Stimulated activated CD4-positive, alpha-beta T cell treated with anti-CD3 and anti-CD28 coated beads, Interleukin-1b, Interleukin-23, amount 100 ng/mL, for 48 hours (primary cell): ENCODE measurements at places on chromosomes 3 and 15.

DNA sequence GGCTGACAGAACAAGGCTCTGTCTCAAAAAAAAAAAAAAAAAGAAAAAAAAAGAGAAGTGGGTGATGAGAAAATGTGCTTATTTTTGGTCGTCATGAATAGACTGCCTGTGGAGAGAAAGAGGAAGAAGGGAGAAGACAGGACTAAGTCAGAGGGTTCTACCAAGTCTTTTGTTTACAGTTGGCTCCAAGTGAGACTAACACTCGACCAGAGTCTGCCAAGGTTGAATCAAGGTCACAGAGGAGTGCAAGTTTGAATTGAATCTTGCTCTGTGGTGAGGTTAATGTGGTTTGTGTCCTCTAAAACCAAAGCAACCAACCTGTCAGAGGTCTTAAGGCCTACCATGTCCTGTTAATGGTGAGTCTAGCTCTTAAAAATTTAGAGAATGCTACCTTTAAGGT lies 334.1 kb upstream of the GRM7 start:
- DNase-seq = no peak

DNA sequence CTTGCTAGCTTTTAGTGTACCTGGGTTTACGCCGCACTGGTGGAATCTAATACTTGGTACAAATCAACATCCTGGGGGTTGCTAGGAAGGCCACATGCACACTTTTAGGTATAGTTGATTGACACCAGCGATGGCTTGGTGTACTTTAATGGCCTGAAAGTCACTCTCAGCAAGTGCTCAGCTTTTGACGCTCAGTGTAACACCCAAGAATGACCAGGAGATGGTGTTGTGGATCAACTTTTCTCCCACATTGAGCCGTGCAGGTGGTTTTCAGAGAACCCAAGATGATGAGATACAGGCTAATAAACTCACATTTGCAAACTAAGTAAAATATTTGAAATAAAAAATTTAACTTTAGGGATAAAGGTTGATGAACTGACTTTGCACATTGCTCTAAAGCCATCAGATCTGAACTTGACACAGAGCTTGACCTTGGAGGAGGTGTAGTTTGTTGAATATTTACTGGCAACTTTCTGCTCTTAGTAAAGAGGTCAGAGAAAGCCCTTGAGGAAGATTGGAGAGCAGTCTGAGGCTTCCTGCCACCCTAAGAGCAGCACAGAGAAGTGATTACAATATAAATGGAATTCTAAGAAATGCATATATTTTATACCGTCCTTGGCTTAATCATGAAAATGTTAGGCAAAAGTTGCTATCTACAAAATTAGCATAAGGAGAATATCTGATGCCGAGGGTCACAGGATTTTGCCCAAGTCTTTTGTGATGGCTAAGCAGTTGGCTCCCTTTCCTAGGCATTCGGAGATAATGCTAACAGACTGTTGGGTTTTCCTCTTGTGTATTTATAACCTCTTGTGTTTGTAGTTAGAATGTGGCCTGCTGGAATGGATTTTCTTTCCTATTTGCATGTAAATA lies 143.4 kb upstream of the RASGRP1 start:
- peak; percentile 32 for DNase-seq

- DNase-seq = no peak
These were observed 20.7 kb upstream of the SSR3 start for GRCh38 chr3:156575641-156576040.

GRCh38 chr3:98563661-98564281 lies 29.6 kb downstream of the CPOX start:
- DNase-seq = no peak

GRCh38 chr3:65526656-65527055 lies 512.1 kb downstream of the MAGI1 start:
- no peak for DNase-seq

DNA sequence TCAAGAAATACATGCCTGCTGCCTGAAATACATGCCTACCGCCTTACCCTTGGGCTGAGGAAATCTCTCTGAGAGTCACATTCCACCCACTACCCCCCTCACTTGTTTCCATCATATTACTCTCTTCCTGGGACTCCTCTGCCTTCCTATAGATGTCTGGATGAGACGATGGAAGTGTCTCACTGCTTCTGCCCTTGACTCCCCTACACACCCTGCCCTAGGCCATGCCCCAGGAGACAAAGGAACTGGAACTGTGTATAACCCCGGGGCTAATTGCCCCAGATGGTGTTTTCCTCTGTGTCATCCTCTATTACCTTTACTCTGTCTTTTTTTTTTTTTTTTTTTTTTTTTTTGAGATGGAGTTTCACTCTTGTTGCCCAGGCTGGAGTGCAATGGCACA lies 102.0 kb downstream of the GTPBP8 start:
- no peak for DNase-seq

DNA sequence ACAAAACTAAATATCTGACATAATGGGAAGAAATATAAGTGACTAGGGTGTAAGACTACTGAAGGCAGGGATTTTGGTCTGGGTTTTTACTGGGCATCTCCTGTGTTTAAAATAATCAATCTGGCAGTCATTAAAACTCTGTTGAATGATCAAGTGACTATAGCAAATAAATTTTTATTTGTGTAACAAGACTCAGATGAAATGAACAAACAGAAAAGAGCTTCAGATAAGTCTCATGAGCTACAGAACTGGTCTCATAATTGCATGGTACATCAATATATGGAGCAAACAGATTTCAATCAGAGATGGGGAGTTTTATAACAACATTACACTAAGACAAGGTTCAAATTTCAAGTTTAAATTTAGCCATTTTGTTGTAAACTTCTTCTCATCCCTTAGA lies 372.5 kb downstream of the PLCL2 start:
- no peak for DNase-seq

DNA sequence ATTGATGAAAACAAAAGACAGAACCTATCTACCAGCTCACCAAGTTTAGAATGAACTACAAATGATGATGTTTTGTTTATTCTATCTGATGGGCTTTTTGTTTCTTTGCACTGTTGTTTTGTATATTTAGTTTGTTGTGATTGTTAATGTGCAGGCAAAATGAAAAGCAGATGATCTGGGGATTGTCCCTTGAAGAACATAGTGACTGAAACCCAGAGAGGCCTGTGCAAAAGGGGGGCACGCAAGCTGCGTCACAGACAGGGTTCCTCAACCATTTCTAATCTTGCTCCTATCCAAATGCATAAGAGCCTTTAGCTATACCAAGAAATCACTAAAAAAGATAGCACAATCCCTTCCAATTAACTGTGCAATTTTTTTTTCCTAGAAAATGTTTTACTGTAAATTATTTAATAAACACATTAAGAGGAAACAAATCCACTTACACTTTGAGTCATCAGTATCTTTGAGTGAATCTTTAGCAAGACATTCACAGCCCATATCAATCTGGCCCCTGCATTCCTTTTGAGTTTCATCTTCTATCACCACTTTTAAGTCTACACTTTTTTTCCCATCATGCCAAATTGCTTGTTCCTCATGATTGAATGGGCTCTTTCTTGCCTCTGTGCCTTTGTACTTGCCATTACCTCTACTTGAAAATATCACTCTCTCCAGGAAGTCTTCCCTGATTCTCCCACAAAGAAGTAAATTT lies 220.3 kb downstream of the ATP8B4 start:
- no peak for DNase-seq

DNA sequence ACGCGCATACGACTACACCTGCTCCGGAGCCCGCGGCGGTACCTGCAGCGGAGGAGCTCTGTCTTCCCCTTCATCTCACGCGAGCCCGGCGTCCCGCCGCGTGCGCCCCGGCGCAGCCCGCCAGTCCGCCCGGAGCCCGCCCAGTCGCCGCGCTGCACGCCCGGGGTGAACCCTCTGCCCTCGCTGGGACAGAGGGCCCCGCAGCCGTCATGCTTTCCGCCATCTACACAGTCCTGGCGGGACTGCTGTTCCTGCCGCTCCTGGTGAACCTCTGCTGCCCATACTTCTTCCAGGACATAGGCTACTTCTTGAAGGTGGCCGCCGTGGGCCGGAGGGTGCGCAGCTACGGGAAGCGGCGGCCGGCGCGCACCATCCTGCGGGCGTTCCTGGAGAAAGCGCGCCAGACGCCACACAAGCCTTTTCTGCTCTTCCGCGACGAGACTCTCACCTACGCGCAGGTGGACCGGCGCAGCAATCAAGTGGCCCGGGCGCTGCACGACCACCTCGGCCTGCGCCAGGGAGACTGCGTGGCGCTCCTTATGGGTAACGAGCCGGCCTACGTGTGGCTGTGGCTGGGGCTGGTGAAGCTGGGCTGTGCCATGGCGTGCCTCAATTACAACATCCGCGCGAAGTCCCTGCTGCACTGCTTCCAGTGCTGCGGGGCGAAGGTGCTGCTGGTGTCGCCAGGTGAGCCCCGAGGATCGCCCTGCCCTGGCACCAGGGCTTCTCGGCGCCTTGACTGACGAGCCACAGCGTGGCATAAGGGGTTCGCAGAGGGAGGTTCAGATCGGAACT lies 420 bp downstream of the SLC27A2 start:
- peak; percentile 46 for DNase-seq

- DNase-seq = no peak
These were observed 84.4 kb downstream of the THSD4 start for GRCh38 chr15:71199384-71200351.

DNA sequence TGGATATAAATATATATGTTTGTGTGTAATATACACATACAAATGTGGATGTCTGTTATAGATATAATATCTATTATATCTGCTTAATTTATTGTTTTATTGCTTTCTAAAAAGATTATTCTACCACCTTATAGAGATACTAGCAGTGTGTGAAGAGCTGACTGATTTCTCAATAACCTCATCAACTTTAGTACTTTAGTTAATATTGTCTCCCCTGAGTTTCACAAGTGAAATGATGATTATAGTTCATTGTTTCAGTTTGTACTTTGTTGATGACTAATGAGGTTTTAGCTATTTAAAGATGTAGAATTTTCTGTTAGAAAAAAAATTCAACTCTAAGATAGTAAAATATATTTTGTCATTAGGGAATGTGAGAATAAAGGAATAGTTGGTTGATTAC lies 11.4 kb downstream of the RSRC1 start:
- DNase-seq = no peak

- DNase-seq = no peak
These were observed 1.9 kb downstream of the ROBO2 start for GRCh38 chr3:77041811-77042210.

DNA sequence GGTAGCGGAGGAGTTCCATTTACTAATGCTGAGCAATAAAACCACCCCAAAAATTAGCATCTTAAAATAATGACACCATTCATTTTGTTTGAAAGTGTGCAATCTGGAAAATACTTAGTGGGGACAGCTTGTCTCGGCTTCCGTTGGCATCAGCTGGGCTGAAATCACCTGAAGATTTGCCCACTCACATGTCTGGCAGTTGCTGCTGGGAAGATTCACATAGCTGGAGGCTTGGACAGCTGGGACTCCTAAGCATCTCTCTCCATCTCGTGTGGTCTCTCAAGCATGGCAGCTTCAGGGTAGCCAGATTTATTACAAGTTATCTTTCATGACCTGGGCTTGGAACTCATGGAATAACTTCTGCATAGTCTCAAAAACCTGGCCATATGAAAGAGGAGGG lies 38.4 kb upstream of the BFSP2 start:
- no peak for DNase-seq

- DNase-seq = no peak
These were observed 14.6 kb downstream of the GABPB1 start for GRCh38 chr15:50340416-50340815.

DNA sequence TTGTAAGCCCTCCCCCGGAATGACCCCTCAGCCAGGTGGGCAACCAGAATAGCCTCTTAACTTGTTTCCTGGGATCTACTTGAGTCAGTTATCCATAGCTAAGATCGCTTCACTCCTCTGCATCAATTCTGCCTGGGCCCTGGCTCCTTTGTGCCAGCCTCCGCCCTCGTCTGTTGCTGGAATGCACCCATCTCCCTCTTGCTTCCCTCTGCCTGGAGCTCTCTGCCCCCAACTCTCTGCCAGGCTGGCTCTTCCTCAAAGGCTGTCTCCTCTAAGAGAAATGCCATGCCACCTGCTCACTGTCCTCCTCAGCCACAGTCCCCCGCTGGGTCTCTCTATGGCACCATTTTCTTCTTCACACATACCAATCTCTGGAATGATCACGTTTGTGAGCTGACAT lies 240.8 kb downstream of the ADAMTS17 start:
- no peak for DNase-seq

DNA sequence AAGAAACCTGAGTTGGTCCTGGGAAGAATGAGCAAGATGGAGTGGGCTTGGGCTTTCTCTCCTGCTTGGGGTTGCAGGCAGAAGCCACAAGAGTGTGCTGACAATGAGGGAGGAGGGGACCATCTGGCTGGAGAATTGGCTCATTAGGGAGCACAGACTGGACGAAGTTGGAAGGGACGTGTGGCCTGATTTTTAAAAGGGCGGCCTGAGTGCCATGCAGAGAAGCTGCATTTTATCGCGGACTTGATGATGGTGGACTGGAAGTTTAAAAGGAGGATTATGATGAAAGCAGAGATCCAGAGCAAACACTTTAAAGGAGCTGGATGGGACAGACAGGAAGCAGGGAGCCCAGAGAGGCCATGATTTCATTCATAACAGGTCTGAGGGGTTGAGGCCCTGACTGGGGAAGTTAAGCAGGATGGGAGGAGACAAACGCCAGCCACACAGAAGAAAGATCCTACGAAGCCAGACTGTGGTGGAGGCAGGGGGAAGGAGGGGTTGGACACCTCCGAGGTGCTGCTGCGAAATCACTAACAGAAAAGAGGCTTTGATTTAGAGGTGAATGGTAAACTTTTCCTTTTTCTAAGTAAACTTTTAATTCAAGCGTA lies 23.6 kb downstream of the TLNRD1 start:
- no peak for DNase-seq

- no peak for DNase-seq
These were observed 620.3 kb upstream of the AGTR1 start for GRCh38 chr3:148077318-148077923.

- no peak for DNase-seq
These were observed 151.9 kb upstream of the CMC1 start for GRCh38 chr3:28089527-28089897.

GRCh38 chr3:100779480-100779879 lies 70.2 kb downstream of the TFG start:
- DNase-seq = no peak

GRCh38 chr3:42117175-42118008 lies 26.2 kb downstream of the TRAK1 start:
- DNase-seq = no peak
